ENCODE measurements at places on chromosomes 2 and 18.

DNA sequence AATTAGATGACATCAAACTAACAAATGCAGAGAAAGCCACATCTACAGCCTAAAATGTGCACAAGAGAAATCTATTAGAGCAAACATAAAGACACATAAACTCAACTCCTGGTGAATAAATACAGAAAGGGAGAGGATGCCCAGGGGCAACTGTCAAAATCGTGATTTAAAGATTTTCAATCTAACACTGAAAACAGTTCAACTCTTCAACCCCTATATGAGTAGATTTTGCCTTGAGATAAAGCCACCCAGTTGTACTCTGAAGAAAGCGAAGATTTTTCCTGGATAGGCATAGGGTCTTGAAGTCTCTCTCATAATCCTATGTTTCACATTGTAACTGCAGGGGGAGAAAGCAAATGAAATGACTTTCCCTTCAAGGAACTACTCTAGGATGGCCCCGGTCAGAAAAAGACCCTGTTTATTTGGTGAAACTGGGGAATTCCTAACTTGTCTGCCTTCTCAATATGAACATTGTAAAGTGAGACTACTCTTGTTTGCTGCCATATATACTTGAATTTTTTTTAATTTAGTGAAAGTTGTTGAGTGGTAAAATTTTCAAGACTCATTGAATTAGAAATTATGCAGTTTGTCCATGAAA lies 226.7 kb downstream of the ERBB4 start:
- no peak for DNase-seq

DNA sequence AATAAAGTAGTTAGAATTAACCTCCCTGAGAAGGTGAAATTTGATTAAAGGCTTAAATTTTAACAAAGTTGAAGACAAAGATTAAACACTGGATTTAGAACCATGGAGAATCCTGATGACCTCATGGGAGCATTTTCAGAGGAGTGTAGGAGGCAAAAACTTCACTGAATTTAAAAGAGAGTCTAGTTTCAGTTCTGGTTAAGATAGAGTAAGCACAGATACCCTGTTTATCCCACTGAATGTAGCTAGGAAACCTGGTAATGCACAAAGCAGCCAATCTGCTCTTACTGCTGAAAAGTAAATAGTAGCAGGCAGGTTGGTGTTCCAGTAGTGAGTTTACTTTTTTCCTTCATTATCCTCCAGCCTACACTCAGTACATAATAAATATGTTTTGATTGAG lies 654.9 kb upstream of the SYT4 start:
- DNase-seq, result no peak

DNA sequence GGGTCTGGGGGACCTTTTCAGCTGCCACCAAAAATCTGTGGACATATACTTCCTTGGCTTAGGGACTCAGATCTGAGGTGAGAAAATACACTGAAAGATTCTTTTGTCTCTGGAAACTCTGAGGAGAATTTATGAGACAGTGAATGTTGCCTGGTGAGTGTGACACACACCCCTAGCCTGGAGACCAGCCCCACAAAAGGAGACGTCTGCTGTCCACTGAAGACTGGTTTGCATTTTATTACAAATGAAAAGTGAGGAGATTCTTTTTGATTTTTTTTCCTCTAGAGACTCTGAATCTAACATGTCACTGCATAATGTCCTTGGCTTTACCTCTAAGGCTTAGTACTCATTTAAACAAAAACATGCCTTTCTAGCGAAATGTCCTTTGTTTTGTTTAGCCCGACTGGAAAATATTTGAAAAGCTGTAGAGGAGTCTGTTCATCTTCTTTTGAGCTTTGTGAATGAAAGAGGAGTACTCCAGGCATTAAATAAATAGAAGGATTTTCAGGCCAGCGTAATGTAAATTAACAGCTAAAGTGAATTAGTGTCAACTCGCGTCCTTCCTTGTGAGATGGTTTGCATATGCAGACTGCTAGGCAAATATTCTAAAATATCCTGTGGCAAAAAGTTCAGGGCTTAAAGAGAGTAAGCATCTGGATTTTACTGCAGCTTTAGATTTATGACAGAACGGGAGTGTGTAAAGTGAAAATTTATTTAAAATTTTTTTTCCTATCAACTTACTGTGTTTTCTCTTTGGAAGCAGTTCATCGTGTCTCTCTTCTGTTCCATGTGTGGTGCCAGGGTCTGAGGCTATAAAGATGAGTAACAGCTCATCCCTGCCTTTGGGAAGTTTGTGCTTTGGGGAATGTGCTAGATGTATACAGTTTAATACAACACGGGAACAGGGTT lies 125.4 kb downstream of the VWA3B start:
- no peak for DNase-seq

GRCh38 chr2:110219496-110220189 lies 7.3 kb upstream of the MTLN start:
- DNase-seq, result no peak

GRCh38 chr2:38037757-38038621 lies 38.0 kb downstream of the CYP1B1 start:
- DNase-seq, result peak; percentile 6

DNA sequence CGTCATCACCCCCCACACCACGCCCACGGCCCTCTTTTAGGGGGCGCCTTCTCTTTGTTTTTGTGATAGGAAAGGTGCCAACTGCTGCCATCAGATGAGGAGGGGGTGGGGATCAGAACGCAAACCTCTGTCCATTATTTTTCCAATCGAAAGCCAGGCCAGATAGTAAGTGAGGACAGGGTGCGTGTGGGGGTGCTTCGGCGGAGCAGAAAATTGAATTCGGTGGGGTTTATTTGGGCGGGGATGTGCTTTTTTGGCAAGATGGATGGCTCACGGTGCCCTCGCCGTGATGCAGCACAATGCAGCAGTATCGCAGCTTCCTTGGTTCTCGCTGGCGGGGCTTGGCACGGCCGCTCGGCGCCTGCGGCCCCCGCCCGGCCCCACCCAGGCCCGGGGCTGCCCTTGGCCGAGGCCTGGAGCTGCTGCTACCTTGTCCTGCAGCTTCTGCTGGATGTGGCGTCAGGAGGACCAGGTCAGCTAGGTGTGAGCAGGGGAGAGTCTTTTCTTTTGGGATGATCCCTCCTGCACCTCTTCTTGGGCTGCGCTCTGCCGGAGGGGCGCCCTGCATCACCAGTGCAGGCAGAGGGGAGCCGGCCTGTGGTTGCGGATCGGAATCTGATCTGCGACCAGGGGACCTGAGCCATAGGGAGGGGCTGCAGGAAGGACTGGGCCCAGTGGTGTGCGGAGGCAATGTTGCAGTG lies 1.3 kb downstream of the SPTBN1 start:
- no peak for DNase-seq

DNA sequence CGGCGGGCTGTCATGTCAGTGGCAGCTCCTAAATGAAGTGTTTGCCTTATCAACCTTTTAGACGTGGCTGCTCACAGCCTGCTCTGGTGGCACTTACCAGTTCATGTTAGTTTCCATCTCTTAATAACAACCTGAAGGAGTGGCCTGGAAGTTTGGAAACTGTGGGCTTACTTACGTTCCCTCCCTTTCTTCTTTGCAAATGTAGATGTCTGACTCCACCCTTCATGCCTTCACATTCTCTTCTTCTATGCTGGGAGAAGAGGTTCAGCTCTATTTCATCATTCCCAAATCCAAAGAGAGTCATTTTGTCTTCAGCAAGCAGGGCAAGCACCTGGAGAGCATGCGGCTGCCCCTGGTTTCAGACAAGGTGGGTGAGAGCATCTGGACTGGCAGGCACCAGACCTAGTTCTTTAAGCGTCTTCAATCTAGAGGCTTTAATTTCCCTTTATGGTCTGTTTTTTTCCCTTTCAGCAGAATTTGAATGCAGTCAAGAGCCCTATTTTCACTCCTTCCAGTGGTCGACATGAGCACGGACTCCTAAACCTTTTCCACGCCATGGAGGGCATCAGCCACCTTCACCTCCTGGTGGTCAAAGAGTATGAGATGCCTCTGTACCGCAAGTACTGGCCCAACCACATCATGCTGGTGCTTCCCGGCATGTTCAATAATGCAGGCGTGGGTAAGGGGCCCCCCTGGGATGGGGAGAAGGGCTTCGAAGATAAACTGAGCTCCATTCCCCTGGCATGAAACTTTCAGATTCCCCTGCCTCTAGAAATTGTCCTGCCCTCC lies 92.4 kb downstream of the ESCO1 start:
- DNase-seq, result no peak

DNA sequence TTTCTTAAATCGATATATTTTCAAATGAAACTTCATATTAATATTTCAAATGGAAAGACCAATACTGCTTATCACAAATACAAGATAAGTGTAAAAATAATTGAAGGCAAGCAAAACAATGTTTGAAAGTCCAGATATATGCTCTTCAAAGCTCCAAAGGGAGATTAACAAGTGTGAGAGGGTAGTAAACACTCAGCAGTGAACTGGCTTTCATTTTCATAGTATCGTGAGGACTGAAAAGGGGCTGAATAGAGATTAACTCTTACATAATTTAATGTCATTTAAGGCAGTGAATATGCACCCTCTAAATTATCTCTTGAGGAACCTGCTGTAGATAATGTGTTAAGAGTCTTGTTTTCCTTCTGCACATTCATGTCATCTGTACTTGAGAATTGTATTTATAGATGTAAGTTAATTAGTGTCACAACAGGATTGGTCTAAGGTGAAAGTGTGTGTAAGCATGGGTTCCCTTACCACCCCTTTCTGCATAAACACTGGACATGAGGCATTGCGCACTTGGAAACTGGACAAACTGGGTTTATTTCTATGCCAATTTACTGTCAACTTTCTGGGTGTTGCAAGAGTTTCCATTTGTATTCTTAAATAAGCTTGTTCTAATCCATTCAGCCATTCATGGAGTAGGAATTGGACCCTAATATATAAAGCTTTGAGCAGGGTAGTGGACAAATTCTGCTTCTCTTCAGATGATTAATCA lies 76.7 kb upstream of the SESTD1 start:
- DNase-seq, result no peak

GRCh38 chr2:204255526-204255925 lies 289.7 kb upstream of the PARD3B start:
- no peak for DNase-seq

GRCh38 chr2:75543446-75543845 lies 17.3 kb downstream of the EVA1A start:
- DNase-seq, result no peak

DNA sequence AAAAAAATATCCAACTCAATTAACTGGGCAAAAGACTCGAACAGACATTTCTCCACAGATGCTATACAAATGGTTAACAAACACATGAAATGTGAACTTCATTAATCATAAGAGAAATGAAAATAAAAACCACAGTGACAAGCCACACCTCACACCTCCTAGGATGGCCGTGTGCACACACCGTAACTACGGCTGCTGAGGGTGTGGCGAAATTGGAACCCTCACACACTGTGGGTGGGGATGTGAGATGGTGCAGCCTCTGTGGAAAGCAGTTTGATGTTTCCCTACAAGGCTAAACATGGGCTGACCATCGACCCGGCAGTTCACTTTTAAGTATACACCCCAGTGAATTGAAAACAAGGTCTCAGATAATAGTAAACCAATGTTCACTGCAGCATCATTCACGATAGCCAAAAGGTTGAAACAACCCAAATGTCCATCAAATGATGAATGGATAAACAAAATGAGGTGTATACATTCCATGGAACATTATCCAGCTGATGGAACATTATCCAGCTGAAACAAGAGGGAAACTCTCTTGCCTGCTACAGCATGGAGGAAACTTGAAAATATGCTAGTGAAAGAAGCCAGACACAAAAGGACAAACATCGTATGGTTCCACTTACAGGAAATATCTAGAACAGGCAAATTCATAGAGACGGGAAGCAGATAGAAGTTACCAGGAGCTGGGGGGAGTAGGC lies 32.2 kb downstream of the ZAP70 start:
- no peak for DNase-seq

DNA sequence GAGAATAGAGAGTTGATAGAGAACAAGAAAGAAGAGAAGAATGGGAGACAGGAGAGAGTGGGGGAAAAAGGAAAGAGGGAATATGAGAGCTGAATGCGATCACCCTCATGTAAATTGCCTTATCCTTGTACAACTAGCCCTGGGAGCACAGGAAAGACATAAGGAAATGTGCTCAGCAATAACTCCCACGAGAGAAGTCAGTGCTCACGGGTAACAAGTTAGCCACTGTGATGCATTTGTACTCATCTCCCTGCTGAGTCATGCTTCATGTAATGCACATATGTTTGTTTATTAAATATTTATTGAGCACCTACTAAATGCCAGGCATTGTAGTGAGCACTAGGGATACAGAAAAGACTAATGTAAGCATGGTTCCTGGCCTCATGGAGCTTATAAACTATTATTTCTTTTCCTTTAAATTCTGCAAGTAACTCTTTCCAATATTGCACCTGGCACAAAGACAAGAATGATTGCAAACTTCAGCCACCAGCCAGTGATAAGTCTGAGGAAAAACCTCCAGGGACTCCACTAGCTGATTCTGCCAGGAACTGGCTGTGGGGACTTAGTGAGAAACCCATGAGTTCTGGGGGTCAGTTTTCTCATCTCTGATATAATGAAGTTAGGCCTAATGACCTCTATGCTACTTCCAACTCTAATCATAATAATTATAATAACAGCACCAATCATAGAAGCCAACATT lies 124.1 kb downstream of the LNPK start:
- no peak for DNase-seq

DNA sequence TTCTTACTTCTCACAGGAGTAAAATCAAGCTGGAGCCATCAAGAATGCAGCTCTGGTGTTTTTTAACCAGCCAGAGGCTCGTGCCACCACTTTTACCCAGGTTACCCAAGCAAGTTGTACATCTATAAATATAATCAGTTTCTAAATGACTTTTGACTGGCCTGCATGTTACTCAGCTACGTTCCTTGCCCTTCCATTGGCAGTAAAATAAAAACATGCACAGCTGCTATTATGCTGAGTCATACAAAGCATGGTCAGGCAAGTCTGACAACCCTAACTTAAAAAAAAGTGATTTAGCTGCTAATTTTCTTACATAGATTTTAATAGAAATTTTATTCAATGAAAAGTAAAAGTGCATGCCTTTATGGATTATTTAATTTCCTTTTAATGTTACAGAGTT lies 111.7 kb upstream of the CSRNP3 start:
- DNase-seq, result no peak

DNA sequence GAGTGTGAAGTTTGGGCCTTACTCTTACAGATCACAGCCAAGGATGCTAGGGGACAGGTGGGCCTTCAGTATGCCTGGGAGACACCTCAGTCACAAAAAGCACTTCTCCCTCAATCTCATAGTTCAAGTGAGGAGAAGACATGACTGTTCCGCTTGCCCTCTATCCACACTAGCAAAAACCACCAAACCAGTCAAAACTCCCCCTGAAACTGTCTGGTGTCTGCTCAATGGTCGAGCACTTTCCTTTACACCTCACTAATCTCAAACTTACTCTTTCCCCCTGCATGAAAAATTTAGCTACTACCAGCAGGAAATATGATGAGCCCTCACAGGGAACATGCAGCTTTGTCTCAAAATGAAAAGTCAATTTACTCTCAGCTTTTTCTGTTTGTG lies 232.2 kb downstream of the TRIB2 start:
- no peak for DNase-seq

- DNase-seq, result no peak
These were observed 2.0 kb downstream of the ACAA2 start for GRCh38 chr18:49811151-49811938.

All from Kasumi-1 (cell line).